GOT3 (cell line): ENCODE measurements at places on chromosomes 6 and 20.

DNA sequence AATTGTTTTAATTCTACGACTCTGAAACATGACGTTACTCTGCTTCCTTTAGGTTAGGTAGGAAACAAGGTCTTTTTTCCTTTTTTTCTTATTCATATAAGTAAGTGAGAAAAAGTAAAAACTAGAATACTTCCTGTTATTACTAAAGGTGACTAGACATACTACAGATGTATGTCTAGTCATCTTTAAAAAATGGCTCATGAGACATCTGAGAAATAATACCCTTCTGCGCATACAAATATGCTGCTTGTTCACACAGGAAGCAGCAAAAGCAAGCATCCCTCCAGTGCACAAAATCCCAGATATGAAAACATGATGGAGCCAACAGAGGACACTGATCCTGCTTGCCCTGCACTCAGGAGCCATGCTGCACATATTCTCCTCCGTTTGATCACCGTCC is 699.1 kb downstream of the EPM2A start:
- no peak for DNase-seq

DNA sequence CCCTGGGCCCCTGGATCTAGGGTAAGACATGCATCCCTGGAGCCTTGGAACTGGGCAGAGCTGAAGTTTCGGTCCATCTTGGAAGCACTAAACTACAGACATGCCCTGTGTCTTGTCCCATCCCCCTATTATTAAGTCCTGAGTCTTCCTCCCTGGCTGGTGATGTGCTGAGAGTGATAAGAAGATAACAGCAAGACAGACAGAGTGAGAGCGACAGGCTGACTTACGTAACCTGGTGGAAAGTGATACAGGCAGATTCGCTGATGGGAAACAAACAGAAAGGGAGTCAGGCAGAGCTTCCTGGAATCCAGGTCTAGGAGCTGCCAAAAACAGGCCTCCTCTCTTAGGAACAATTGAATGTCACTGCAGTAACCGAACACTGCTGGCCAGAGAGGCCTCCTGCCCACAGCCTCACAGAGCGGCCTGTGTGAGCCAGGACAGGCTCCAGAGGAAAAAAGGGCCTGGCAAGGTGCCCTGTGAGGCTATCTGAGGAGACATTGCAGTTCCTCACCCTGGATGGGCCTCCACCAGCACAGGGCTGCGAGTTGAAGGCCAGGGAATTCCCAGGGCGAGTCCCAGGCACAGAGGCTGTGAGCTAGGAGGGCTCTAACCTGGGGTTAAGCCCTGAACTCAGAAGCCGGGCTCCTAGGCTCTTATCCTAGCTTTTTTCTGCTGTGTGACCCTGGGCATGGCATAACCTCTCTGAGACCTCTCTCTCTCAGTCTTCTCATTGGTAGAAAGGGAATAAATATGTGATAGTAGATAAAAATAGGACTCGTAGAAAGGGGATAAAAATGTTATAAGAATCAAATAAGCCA is 34.2 kb upstream of the B4GALT5 start:
- no peak for DNase-seq

- no peak for DNase-seq
These were observed 67.3 kb upstream of the RALY start for GRCh38 chr20:33926425-33926824.

GRCh38 chr20:49104365-49104648 is 58.2 kb downstream of the CSE1L start:
- DNase-seq, result no peak

DNA sequence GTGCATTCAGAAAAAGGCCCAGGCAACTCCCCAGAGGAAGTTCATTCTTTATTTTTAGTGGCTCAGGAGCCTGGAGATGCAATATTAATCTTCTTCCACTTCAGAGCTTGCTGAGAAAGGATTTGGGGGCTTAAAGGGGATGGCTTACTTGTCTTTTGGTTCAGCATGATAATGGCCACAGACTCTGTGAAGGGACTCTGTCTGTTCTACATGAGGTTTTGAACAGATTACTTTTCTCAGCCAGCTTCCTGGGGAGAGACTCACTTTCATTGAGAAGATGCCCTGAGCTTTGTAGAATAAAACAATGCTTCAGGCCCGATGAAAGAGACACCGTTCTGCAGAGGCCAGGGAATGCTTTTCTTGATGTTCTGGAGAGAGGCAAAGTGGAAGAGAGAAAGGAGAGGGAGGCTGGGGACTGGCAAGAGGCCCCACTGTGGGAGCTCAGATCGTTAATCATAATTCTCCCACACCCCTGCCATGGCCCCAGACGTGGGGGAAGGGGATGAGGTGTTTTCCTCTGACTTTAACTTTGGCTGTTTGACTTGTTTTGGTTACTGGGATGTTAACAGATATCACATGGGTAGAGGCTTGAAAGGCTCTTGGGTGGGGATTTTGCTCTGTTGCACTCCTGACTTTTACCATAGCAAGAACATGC is 19.1 kb downstream of the SCP2D1 start:
- DNase-seq, result no peak

GRCh38 chr6:45946887-45947286 is 68.8 kb downstream of the CLIC5 start:
- DNase-seq, result no peak

DNA sequence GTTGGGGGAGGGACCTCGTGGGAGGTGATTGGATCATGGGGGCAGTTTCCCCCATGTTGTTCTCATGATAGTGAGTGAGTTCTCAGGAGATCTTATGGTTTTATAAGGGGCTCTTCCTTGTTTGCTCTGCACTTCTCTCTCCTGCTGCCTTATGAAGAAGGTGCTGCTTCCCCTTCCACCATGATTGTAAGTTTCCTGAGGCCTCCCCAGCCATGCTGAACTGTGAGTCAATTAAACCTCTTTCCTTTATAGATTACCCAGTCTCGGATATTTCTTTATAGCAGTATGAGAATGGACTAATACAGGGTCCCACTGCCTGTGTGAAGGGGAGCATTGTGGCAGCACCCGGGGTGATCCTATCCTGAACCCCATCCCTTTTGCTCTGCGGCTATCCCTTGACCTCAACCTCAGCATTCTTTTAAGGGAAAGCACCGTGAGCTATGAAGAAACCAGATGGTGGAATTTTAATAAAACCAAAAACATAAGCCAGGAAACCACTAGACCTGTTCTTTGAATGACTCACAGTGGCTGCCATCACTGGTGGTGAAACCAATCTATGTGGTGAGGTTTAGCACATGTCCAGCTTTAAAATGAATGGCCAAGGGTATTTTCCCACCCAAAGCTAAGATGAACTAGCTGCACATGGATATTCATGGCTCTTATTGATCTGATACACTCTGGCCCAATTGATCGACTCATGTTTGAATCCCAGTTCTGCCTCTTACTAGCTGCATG is 62.2 kb downstream of the ZDHHC14 start:
- no peak for DNase-seq

DNA sequence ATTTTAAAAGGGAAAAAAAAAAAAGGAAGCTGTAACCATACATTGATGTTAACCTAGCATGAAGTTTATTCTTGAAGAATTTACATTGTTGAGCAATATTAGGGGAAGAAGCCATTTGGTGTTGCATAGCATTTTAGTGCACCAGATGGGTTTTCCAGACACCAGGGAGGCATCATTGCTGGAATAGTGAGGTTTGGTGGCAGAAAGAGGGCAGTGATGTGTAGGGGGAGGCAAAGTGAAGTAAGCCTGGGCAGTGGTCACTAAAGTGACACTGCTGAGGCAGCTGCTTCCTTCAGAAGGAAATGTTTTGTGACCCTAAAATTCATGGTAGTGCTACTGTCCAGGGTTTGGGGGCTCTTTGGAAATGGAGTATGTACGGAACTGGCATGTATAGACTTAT is 2.6 kb downstream of the TOMM6 start:
- no peak for DNase-seq

DNA sequence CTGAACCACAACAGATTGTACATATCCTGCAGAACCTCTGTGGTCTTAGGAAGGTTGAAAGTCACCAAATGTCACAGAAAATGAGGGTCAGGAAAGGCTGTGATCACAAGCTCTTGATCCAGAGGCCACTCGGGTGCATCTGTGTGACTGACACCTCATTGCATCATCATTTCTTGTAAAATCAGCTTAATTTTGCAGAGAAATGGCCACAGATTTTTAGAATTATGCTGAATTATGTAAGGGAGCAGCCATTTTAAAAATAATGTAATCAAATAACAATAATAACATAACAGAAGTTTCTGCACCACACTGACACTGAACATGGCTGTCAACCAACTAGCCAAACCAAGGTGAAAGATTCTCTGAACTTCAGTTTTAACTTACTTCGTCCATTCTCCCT is 32.5 kb upstream of the PRND start:
- DNase-seq, result no peak

GRCh38 chr20:42686057-42686456 is 503.6 kb downstream of the PTPRT start:
- no peak for DNase-seq

DNA sequence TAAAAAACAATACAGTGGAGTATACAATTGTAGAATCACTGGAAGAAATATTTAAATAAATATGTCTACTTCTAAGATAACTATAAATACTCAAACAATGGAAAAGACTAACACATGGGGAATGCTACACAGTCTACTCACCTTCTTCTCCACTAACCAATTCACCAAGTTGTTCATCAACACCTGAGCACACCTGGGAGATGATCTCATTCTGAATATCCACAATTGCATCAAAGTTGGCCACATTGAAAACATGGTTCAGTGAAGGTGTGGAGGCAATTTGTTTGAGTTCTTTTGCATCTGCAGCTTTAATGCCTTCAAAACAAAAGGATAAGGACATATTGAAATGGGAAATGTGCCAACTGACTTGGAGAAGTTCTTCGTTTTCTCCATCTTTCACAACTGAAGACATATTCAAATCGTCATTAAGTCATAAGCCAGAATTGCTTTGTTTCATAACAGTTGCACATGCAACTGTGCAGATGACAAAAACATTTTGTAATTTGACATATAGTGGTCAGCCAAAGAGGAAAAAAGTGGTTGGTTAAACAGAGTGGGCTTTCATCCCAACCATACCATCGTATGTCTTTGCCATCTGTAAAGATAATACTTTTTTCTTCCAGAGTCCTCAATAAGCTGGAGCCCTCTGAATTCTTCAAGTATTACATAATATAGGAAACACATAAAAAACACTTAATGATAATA is 17.5 kb downstream of the COL12A1 start:
- no peak for DNase-seq

DNA sequence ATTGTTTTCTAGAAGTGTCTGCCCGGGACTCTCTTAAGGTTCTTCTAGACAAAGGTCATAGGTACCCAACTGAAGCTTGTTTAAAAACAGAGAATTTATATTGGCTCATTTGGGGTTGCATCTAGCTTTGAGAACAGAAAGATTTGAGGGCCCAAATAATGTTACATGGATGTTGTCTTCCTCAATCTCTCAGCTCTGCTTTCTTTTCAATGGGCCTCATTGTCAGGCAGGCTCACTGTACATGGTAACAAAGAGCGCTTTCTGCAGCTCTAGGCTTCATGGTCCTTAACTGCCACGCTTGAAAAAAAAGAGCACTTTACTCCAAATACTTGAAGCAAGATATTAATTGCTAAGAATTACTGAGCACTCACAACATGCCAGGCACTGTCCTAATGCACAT is 22.2 kb downstream of the NHLRC1 start:
- no peak for DNase-seq

- no peak for DNase-seq
These were observed 46.6 kb downstream of the HDDC2 start for GRCh38 chr6:125255201-125255600.

DNA sequence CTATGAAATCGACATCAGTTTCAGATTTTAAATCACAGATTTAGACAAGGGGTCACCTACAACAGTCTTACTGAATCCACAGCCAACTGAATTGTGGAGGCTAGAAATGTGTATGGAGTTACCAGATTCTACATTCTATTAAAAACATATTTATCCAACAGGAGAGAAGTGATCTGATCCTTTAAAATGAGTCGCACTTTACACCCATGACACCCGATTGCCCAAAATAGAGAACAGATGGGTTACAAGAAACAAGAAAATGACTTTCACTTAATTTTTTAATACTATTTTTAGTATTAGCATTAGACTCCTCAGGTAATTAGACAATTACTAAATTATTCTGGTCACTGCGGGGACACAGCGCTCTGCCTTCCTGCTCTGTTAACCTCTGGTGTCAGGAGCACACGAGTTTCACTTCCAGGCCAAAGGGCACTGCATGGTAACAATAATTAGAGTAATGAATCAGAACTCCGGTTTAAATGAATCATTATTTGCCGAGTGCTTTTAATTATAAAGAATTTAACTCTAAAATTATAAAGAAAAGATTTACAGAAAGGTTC is 108.6 kb downstream of the ATP9A start:
- DNase-seq, result no peak
